ENCODE measurements at places on chromosomes 3 and 15.
A peak's percentile ranks its signal among the peaks of the same experiment; 100 is the strongest.

- H3K4me1 ChIP-seq, result peaks cover 11% of the 10 kb centered on the region
- no peak overlapping the region for H3K4me3 ChIP-seq
- H3K36me3 ChIP-seq, result peaks cover 16% of the 10 kb centered on the region
- no peak for DNase-seq
- no peaks in the 10 kb centered on the region for H3K27me3 ChIP-seq
- H3K27ac ChIP-seq, result no peak overlapping the region
Observed at GRCh38 chr15:50083424-50084025, 35.5 kb downstream of the ATP8B4 start.

- no peaks in the 10 kb centered on the region for H3K27me3 ChIP-seq
- H3K4me3 ChIP-seq, result no peak overlapping the region
- no peak for DNase-seq
- H3K4me1 ChIP-seq, result no peaks in the 10 kb centered on the region
Observed at GRCh38 chr3:76827701-76828226, 212.1 kb upstream of the ROBO2 start.

GRCh38 chr3:48919215-48920138, 835 bp downstream of the ARIH2 start:
- DNase-seq, result peak; percentile 58
- peaks cover 23% of the 10 kb centered on the region for H3K4me1 ChIP-seq
- peak overlapping the region; percentile 99 for H3K27ac ChIP-seq
- peaks cover 6% of the 10 kb centered on the region for H3K36me3 ChIP-seq

- no peaks in the 10 kb centered on the region for H3K4me1 ChIP-seq
- H3K27me3 ChIP-seq, result no peaks in the 10 kb centered on the region
- no peaks in the 10 kb centered on the region for H3K36me3 ChIP-seq
- no peak overlapping the region for H3K27ac ChIP-seq
Observed at GRCh38 chr3:122862381-122862780, 67.5 kb downstream of the SLC49A4 start.

DNA sequence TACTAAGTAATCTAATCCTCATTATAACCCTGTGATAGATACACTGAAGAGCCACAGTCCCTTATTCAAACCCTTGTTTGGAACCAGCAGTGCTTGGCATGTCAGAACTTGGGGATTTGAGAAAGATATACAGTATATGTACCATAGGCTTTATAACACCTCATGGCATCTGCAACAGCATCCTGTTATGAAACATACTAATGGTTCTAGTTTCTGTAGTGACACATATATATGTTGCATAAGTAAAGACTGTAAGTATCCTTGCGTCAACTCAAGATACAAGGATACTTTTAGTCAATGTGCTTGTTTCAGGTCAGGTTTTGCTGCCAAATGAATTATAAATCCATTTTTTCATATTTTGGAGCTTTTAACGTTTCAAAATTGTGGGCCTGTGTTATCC, 58.5 kb downstream of the CCNL1 start:
- no peak overlapping the region for H3K4me3 ChIP-seq
- no peak for DNase-seq
- peaks cover 2% of the 10 kb centered on the region for H3K36me3 ChIP-seq
- H3K27me3 ChIP-seq, result no peaks in the 10 kb centered on the region
- peaks cover 22% of the 10 kb centered on the region for H3K4me1 ChIP-seq

DNA sequence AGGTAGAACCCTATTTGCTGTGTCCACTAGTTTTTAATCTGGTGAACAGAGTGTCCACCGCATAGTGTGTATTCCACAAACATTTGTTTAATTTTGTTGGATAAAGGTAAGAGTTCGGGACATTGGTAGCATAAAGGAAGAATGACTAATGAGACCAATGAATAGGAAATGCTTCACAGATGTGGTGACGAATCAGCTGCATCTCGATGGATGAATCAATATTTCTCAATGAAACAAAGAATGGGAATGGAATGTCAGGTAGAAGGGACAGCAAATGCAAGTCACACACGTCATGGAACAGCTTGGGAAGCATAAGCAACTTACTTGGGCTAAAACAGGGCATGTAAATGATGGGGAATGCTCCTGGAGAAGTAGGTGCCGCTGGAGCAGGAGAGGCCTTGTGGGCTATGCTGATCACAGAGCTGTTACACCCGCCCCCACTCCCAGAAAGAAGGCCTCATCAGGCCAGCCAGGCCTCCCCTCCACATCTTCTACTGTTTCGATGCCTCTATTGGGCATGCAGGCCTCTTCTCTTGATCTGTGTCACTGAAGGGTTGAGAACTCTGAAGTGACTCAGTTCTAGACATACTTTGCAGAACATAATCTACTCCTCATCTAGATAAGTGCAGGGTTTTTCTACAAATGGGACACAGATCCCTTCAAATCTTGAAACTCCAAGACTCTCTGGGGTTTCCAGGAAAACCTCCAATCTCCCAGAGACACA, 120.0 kb upstream of the GADL1 start:
- DNase-seq, result no peak
- H3K27ac ChIP-seq, result no peak overlapping the region
- peaks cover 5% of the 10 kb centered on the region for H3K27me3 ChIP-seq
- no peak overlapping the region for H3K4me3 ChIP-seq
- H3K4me1 ChIP-seq, result no peaks in the 10 kb centered on the region
- H3K36me3 ChIP-seq, result no peaks in the 10 kb centered on the region

GRCh38 chr3:34183611-34184340, 385.3 kb downstream of the PDCD6IP start:
- DNase-seq, result no peak
- no peaks in the 10 kb centered on the region for H3K4me1 ChIP-seq
- H3K36me3 ChIP-seq, result no peaks in the 10 kb centered on the region
- peaks cover 8% of the 10 kb centered on the region for H3K27me3 ChIP-seq
- H3K4me3 ChIP-seq, result no peak overlapping the region

- no peaks in the 10 kb centered on the region for H3K4me1 ChIP-seq
- no peaks in the 10 kb centered on the region for H3K27me3 ChIP-seq
- H3K36me3 ChIP-seq, result no peaks in the 10 kb centered on the region
Observed at GRCh38 chr3:55405436-55405835, 81.7 kb downstream of the WNT5A start.

- no peaks in the 10 kb centered on the region for H3K36me3 ChIP-seq
- no peak for DNase-seq
- peaks cover 21% of the 10 kb centered on the region for H3K4me1 ChIP-seq
- H3K4me3 ChIP-seq, result peak overlapping the region; percentile 47
Observed at GRCh38 chr15:95284492-95284891, 1046.0 kb upstream of the NR2F2 start.

DNA sequence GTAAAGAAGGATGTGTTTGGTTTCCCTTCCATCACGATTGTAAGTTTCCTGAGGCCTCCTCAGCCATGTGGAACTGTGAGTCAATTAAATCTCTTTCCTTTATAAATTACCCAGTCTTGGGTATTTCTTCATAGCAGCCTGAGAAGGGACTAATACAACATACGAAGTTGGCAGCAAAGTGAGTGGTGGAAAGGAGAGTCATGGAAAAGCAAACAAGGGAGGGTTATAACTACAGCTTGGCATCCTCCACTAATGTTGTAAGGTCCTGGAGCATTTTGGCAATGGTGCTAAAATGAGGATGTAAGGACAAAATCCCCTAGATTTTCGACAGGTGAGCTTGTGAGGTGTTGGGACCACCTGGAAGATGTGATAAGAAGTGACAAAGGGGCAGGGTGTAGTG, 5.8 kb upstream of the TMEM41A start:
- no peak overlapping the region for H3K4me3 ChIP-seq
- no peaks in the 10 kb centered on the region for H3K4me1 ChIP-seq

GRCh38 chr3:29072611-29073010, 208.3 kb upstream of the RBMS3 start:
- H3K27ac ChIP-seq, result no peak overlapping the region
- H3K4me3 ChIP-seq, result no peak overlapping the region
- no peak for DNase-seq
- H3K4me1 ChIP-seq, result no peaks in the 10 kb centered on the region
- H3K36me3 ChIP-seq, result no peaks in the 10 kb centered on the region

GRCh38 chr3:100993309-100993708, at the start of gene ABI3BP:
Gene ABI3BP, minus strand, starts transcription at chr3:100993421. Its CDS starts 37 bp downstream, at chr3:100993384.
- H3K4me1 ChIP-seq, result no peaks in the 10 kb centered on the region
- no peaks in the 10 kb centered on the region for H3K36me3 ChIP-seq
- no peak within 1 kb of the TSS for H3K27ac ChIP-seq
- no peak within 1 kb of the TSS for H3K4me3 ChIP-seq

GRCh38 chr3:141255846-141256261, 24.2 kb downstream of the PXYLP1 start:
- H3K27me3 ChIP-seq, result no peaks in the 10 kb centered on the region
- H3K27ac ChIP-seq, result no peak overlapping the region
- peaks cover 13% of the 10 kb centered on the region for H3K4me1 ChIP-seq
- DNase-seq, result no peak

GRCh38 chr3:151002003-151002981, 29.8 kb upstream of the CLRN1 start:
- H3K4me1 ChIP-seq, result peaks cover 3% of the 10 kb centered on the region
- H3K27me3 ChIP-seq, result peaks cover 3% of the 10 kb centered on the region
- no peak for DNase-seq
- H3K4me3 ChIP-seq, result no peak overlapping the region
- no peak overlapping the region for H3K27ac ChIP-seq

DNA sequence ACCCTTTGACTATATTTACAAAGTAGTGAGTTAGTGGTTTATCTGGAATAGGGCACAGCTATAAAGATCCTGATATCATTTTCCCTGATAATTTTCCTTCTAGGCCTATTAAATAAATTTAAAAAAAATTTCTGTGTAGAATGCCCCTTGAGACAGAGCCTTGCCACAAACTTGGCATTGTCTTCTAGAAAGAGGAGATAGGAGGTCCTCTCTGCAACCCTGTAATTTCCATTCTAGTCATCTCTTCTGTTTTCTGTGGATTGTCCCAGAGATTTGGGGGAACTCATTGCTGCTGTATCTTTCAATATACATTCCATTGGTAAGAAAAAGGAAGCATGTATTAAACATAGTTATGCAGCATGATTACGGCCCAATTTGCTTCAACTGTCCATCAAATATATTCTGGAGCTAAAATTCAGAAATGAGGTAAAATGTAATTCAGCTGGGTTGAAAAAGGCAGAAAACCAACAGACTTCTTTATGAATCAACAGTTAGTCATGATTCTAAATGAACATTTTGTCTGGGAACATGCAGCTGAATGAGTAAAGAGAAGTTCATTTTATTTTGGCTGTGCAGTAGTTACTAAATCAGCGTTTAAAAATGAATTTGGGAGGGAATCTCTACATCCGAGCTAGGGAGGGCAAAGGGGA, 401.1 kb downstream of the NAALADL2 start:
- H3K27me3 ChIP-seq, result no peaks in the 10 kb centered on the region
- no peak for DNase-seq
- H3K27ac ChIP-seq, result no peak overlapping the region

DNA sequence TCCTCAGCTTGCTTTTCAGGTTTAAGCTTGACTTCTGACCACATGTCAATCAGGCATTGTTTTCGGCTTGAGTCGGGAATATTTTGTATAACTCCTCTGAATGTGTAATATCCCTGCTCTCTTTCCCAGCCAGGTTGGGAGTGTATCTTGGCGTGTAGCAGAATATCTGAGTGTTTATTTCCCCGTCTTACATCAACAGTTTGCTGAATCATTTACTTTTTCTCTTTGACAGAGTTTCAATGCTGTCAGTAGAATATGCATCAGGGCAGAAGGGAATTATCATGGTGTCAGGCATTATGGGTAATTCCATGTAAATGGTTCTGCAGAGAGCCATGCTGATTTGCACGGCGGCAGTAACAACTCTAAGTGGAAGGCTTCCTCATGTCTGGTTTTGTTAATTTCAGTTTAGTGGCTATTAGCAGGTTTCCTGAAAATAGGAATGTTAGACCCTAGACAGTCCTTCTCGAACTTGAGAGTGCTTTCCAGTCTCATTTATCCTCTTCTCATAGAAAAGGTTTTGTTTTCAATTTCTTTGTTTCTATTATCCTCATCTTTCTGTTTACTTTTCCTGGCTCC, 566.3 kb downstream of the AGBL1 start:
- no peak overlapping the region for H3K4me3 ChIP-seq
- H3K4me1 ChIP-seq, result no peaks in the 10 kb centered on the region
- peaks cover 4% of the 10 kb centered on the region for H3K36me3 ChIP-seq
- no peak overlapping the region for H3K27ac ChIP-seq
- H3K27me3 ChIP-seq, result no peaks in the 10 kb centered on the region
- DNase-seq, result no peak

GRCh38 chr15:76155731-76156130, 95.9 kb downstream of the TMEM266 start:
- H3K36me3 ChIP-seq, result no peaks in the 10 kb centered on the region
- peaks cover 3% of the 10 kb centered on the region for H3K27me3 ChIP-seq
- peaks cover 4% of the 10 kb centered on the region for H3K4me1 ChIP-seq
- H3K4me3 ChIP-seq, result no peak overlapping the region

DNA sequence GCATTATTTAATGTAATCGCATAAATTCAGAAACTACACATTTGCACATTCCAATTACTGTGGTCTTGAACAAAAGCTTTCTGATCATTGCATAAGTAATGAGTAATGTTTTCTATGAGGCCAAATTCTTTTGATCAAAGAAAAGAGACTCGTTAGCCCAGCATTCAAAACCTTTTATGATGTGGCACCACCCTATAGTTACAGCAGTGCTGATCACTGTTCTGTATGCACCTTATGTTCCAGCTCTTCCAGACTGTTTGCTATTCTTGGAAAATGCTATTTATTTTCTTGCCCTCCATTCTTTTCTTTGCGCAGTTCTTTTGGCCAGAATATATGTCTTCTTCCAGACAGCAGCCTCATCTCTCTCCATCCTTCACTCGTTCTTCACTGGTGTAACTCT, 42.3 kb downstream of the MAP3K13 start:
- H3K27ac ChIP-seq, result no peak overlapping the region
- H3K4me1 ChIP-seq, result no peaks in the 10 kb centered on the region
- no peak overlapping the region for H3K4me3 ChIP-seq

DNA sequence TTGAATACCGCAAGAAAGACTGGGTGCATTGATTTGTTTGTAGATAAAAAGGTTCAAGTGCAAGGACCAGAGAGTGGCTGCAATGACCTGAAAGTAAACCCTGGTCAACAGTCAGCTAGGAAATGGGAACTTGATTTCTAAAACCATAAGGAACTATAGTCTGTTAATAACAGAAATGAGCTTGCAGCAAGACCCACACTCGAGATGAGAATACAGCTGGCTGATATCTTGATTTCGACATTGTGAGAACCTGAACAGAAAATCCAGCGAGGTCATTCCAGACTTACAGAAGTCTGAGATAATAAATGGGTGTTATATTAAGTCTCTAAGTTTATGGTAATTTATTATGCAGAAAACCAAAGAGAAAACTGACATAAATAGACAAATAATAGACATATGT, 177.3 kb downstream of the NFKBIZ start:
- no peak for DNase-seq
- H3K4me3 ChIP-seq, result no peak overlapping the region
- no peak overlapping the region for H3K27ac ChIP-seq

DNA sequence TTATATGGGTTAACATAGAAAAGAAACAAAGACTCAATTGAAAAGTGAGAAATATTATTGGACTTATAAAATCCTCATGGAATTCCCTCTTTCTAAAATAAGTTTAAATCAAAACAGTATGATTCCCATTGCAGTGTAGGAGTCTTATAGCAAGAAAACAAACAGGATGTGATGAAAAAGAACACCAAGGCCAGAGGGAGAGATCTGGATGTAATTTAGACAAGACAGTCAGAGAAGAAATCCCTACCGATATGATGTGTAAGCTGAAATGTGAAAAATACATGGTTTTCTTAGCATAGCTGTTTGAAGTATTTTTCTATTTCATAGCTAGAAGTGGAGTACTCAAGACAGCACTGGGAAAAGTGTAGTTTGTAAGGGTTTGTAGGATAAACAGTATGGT, 521.5 kb downstream of the RSL24D1 start:
- H3K36me3 ChIP-seq, result no peaks in the 10 kb centered on the region
- H3K27me3 ChIP-seq, result no peaks in the 10 kb centered on the region
- no peak for DNase-seq
- no peaks in the 10 kb centered on the region for H3K4me1 ChIP-seq
- no peak overlapping the region for H3K27ac ChIP-seq
